ENCODE measurements at places on chromosomes 4 and X. TPM values are rescaled to one million over a fixed set of nuclear protein-coding genes. Genes with fewer than 3 reads are reported as not detected.
A peak's percentile ranks its signal among the peaks of the same experiment; 100 is the strongest.

PNMA6F gene
- not detected for total RNA-seq

SLITRK4 gene
- 2.3 TPM for total RNA-seq

DYNLT3 gene
- 29.6 TPM for total RNA-seq

CXCL1 gene
- 267 TPM for total RNA-seq

CT55 gene
- not detected for total RNA-seq

XAGE1A gene
- total RNA-seq: not detected

GPRASP2 gene
- total RNA-seq: 12.1 TPM

- H3K27me3 ChIP-seq: no peaks in the 10 kb centered on the region
- H3K4me1 ChIP-seq: peaks cover 5% of the 10 kb centered on the region
- DNase-seq: no peak
- no peak overlapping the region for H3K27ac ChIP-seq
- H3K4me3 ChIP-seq: no peak overlapping the region
- peaks cover 6% of the 10 kb centered on the region for H3K36me3 ChIP-seq
Observed at GRCh38 chr4:73193155-73193554, 65.4 kb downstream of the ANKRD17 start.

- no peak for DNase-seq
- no peaks in the 10 kb centered on the region for H3K36me3 ChIP-seq
- H3K27ac ChIP-seq: no peak overlapping the region
- H3K4me3 ChIP-seq: peak overlapping the region; percentile 63
Observed at GRCh38 chrX:55452833-55453124, 852 bp downstream of the MAGEH1 start.

GRCh38 chr4:95255396-95256107 lies 293.2 kb downstream of the UNC5C start:
- peak overlapping the region; percentile 37 for H3K4me3 ChIP-seq
- no peaks in the 10 kb centered on the region for H3K36me3 ChIP-seq
- DNase-seq: peak; percentile 43
- H3K27ac ChIP-seq: peak overlapping the region; percentile 79
- H3K4me1 ChIP-seq: peaks cover 23% of the 10 kb centered on the region
- no peaks in the 10 kb centered on the region for H3K27me3 ChIP-seq

DNA sequence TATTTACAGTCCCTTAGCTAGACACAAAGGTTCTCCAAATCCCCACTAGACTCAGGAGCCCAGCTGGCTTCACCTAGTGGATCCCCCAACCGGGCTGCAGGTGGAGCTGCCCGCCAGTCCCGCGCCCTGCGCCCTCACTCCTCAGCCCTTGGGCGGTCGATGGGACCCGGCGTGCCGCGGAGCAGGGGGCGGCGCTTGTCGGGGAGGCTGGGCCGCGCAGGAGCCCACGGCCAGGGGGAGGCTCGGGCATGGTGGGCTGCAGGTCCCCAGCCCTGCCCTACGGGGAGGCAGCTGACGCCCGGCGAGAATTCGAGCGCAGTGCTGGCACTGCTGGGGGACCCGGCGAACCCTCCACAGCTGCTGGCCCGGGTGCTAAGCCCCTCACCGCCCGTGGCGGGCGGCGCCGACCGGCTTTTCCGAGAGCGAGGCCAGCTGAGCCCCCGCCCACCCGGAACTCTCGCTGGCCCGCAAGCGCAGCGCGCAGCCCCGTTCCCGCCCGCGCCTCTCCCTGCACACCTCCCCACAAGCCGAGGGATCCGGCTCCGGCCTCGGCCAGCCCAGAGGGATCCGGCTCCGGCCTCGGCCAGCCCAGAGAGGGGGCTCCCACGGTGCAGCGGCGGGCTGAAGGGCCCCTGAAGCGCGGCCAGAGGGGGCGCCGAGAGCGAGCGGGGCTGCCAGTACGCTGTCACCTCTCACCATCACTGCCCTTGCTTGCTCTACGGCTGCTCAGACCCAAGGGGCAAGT lies 39.4 kb downstream of the WFS1 start:
- H3K27me3 ChIP-seq: no peaks in the 10 kb centered on the region
- H3K4me1 ChIP-seq: peaks cover 10% of the 10 kb centered on the region
- H3K4me3 ChIP-seq: no peak overlapping the region
- H3K27ac ChIP-seq: no peak overlapping the region
- H3K36me3 ChIP-seq: no peaks in the 10 kb centered on the region

- H3K36me3 ChIP-seq: peaks cover 23% of the 10 kb centered on the region
- no peak overlapping the region for H3K4me3 ChIP-seq
- no peaks in the 10 kb centered on the region for H3K4me1 ChIP-seq
- DNase-seq: no peak
- H3K27ac ChIP-seq: no peak overlapping the region
Observed at GRCh38 chrX:71453056-71453455, 79.8 kb upstream of the OGT start.

DNA sequence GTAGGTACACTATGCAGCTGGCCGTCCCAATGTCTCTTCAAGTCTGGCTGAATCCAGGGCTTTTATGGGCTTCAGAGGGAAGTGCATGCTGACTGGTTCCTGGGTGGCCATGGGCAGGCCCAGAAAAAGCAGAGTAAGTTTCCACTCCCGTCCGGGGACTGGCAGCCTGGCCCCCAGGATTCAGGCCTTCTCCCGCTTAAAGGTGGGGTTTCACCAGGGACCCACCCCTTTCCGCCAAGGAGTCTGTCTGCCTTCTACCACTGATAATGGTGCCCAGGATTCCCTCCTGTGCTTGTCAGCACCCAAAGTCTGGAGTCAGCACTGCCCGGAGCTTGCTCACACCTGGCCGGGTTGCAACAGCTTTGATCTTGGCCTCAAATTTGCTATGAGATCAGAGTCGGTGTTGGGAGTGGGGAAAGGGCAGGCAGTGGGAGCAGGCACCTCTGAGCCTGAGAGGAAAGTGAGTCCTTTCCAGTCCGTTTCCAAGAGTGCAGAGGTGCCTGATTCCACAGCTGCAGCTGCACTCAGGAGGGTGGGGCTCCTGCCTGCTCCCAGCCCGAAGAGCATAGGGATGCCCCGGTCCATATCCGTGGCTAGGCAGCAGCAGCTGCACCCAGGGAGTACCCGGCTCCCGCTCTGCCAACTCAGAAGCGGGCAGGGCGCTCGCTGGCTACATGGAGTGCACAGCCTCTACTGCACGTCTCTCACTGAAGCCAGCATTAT lies 1344.3 kb upstream of the ADGRL3 start:
- H3K36me3 ChIP-seq: no peaks in the 10 kb centered on the region
- no peak overlapping the region for H3K4me3 ChIP-seq
- H3K27me3 ChIP-seq: no peaks in the 10 kb centered on the region
- no peaks in the 10 kb centered on the region for H3K4me1 ChIP-seq
- DNase-seq: no peak

DNA sequence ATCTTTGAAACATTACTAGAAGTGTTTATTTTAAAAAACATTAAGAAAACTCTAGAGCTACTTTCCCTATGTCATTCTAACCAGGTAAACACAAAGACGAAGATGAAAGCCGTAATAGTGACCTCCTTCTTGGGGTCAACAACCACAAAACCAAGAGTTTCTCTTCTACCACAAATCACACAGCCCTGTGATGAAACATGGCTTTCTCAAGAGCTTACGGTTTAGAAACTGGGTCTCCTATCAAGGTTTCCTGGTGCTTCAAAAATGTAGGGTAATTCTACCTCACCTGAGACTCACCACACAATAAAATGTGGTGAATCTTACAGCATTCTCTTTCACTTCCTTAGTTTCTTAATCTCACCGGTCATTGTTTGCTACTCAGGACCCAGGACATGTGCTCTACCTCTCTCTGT lies 50.9 kb downstream of the CORIN start:
- DNase-seq: no peak
- no peaks in the 10 kb centered on the region for H3K4me1 ChIP-seq
- H3K36me3 ChIP-seq: no peaks in the 10 kb centered on the region

DNA sequence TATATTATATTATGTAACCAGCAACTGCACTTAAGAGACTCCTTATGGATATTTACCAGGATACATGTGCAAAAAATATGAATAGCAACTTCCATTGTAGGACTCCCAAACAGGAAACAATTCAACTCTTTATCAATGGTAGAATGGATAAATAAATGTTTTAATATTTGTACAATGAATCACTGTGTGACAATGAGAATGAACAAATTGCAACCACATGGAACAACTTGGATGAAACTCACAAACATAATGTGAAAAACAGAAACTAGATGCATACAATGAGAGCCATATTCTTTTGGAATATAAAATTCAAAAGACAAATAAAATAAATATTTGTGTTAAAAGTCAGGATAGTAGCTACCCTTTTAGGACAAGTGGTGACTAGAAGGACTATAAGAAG lies 1015.7 kb downstream of the TECRL start:
- H3K36me3 ChIP-seq: no peaks in the 10 kb centered on the region
- H3K4me3 ChIP-seq: no peak overlapping the region
- H3K27me3 ChIP-seq: no peaks in the 10 kb centered on the region
- no peaks in the 10 kb centered on the region for H3K4me1 ChIP-seq
- DNase-seq: peak; percentile 47

GRCh38 chr4:129264008-129264657 lies 168.2 kb downstream of the C4orf33 start:
- no peaks in the 10 kb centered on the region for H3K36me3 ChIP-seq
- H3K27ac ChIP-seq: no peak overlapping the region
- H3K27me3 ChIP-seq: no peaks in the 10 kb centered on the region
- no peaks in the 10 kb centered on the region for H3K4me1 ChIP-seq
- DNase-seq: no peak
- no peak overlapping the region for H3K4me3 ChIP-seq

DNA sequence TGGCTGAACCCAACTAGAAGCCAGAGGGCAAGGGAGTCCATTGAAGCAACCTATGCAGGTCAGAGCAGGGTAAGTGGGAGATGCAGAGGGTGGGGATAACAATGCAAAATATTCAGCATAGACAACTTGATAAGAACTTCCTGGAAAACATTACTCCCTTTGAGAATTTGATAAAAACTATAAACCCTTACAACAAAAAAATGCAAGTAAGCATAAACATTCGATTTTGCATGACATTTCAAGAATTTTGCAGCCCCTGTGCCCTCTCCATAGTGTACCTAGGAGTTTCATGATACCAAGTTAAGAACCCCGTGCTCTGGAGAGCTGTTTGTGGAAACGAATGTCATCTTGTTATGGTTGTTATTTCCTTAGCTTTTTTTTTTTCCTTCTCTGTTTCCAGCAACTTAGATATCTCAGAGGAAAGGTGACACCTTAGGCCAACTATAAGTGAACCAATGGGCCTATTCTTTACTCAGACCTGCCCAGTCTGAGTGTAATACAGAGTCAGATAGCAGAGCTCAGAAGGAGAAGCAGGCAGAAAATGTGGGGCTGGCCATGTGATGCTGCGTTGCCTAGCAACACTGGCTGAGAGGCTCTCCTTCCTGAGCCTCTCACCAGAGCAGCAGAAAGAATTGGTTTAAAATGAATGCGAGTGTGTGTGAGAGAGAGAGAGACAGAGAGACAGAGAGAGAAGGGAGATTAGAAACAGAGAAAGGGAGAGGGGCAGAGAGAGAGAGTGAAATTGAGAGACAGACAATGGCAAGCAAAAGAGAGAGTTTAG lies 36.7 kb upstream of the GABRQ start:
- no peaks in the 10 kb centered on the region for H3K4me1 ChIP-seq
- H3K4me3 ChIP-seq: no peak overlapping the region
- DNase-seq: no peak
- no peak overlapping the region for H3K27ac ChIP-seq
- no peaks in the 10 kb centered on the region for H3K27me3 ChIP-seq

DNA sequence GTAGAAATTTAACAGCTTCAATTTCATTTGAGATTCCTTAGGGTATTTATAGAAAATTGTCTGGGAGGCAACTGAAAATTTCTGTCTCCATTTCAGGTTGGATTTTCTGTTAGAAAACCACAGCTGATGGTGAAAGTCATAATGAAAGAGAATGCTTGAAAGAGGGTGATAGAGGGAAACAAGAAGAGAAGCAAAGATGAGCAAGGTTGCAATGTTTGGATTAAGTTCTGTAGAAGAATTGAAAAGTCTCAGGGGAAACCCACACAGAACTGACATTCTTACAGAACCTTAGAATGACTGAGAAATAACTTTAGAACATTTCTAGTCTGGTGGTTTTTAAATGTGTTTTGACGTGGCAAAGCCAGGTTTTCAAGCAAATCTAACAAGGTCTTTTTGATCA lies 14.7 kb downstream of the GBA3 start:
- no peaks in the 10 kb centered on the region for H3K36me3 ChIP-seq
- no peak overlapping the region for H3K4me3 ChIP-seq
- H3K27ac ChIP-seq: no peak overlapping the region

GRCh38 chr4:40763228-40763716 lies 13.5 kb downstream of the NSUN7 start:
- no peak overlapping the region for H3K27ac ChIP-seq
- no peaks in the 10 kb centered on the region for H3K36me3 ChIP-seq
- no peaks in the 10 kb centered on the region for H3K27me3 ChIP-seq
- H3K4me1 ChIP-seq: no peaks in the 10 kb centered on the region

GRCh38 chr4:177968817-177969442 lies 526.7 kb upstream of the AGA start:
- peaks cover 17% of the 10 kb centered on the region for H3K4me1 ChIP-seq
- no peaks in the 10 kb centered on the region for H3K36me3 ChIP-seq
- H3K27me3 ChIP-seq: no peaks in the 10 kb centered on the region
- DNase-seq: no peak

- peaks cover 12% of the 10 kb centered on the region for H3K4me1 ChIP-seq
- H3K36me3 ChIP-seq: no peaks in the 10 kb centered on the region
- DNase-seq: no peak
- H3K27ac ChIP-seq: no peak overlapping the region
- no peak overlapping the region for H3K4me3 ChIP-seq
Observed at GRCh38 chrX:153688071-153688470, 345 bp downstream of the SLC6A8 start.

DNA sequence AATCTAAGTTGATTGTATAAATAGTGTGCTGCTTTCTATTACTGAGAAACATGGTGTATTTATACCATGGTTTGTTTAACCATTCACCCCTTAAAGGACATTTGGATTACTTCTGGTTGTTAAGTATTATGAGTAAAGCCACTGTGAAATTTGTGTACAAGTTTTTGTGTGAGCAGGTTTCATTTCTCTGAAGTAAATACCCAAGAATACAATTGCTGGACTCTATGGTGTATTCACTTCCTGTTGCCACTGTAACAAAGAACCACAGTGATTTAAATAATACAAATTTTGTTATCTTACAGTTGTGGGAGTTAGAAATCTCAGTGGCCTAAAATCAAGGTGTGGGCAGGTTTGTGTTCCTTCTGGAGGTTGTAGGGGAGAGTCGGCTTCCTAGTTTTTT lies 869.6 kb downstream of the CCSER1 start:
- H3K4me3 ChIP-seq: no peak overlapping the region
- no peak overlapping the region for H3K27ac ChIP-seq
- H3K27me3 ChIP-seq: no peaks in the 10 kb centered on the region
- no peaks in the 10 kb centered on the region for H3K36me3 ChIP-seq
- no peaks in the 10 kb centered on the region for H3K4me1 ChIP-seq

DNA sequence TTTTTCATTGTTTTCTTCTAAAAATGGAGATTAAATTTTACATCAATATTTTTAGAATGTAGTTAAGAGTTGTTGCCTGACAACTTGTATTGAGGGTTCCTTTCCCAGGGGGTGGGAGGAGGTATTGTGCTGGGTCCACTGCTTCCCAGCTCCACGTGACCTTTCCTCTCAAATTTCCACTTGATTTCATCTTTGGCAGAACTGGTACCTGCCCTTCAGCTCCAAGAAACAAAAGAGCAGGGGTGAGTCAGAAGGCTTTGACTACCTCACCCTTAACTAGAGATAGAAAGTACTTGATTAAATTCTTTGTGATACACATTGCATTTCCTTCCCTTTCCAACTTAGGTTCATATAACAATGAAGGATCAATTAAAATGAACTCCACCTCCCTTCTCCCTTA lies 19.7 kb downstream of the TRIM2 start:
- peaks cover 36% of the 10 kb centered on the region for H3K4me1 ChIP-seq
- peak overlapping the region; percentile 70 for H3K4me3 ChIP-seq
- peak; percentile 63 for DNase-seq
- H3K27me3 ChIP-seq: no peaks in the 10 kb centered on the region
- peak overlapping the region; percentile 80 for H3K27ac ChIP-seq

GRCh38 chr4:122775987-122776836 lies 43.7 kb downstream of the BBS12 start:
- H3K27ac ChIP-seq: no peak overlapping the region
- no peak overlapping the region for H3K4me3 ChIP-seq
- peaks cover 13% of the 10 kb centered on the region for H3K4me1 ChIP-seq
- no peaks in the 10 kb centered on the region for H3K36me3 ChIP-seq

All from PC-3 (cell line).